ENCODE measurements at places on chromosomes 3 and 15.

DNA sequence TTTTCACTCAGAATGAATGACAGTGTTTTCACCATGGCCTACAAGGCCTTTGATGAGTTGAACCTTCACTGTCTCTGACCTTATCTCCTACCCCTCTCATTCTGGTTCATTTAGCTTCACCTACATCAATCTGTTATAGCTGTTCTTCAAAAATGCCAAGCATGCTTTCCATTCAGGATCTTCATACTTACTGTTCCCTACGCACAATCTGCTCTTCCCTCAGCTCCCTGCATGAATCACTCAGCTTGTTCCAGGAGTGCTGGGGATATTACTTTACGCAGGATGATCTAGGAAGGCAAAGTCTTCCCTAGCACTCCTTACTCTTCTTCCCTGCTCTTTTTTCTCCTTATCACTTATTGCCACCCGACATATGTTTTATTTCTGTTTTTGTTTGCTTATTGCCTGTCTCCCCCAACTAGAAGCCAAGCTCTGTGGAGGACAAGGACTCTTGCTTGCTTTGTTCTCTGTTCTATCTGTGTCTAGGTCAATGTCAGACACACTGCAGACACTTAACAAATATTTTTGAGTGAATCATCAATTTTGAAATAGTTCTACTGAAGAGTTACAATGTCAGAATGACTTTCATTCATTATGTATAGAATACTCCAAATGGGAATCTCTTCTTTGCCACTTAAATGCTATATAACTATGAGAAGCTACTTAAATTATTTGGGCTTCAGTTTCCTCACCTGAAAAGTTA, 238.3 kb upstream of the FEZF2 start:
- no peak for DNase-seq

GRCh38 chr15:37586011-37586583, 348.3 kb upstream of the TMCO5A start:
- DNase-seq, result no peak

GRCh38 chr3:137110392-137110996, 152.7 kb downstream of the IL20RB start:
- no peak for DNase-seq

DNA sequence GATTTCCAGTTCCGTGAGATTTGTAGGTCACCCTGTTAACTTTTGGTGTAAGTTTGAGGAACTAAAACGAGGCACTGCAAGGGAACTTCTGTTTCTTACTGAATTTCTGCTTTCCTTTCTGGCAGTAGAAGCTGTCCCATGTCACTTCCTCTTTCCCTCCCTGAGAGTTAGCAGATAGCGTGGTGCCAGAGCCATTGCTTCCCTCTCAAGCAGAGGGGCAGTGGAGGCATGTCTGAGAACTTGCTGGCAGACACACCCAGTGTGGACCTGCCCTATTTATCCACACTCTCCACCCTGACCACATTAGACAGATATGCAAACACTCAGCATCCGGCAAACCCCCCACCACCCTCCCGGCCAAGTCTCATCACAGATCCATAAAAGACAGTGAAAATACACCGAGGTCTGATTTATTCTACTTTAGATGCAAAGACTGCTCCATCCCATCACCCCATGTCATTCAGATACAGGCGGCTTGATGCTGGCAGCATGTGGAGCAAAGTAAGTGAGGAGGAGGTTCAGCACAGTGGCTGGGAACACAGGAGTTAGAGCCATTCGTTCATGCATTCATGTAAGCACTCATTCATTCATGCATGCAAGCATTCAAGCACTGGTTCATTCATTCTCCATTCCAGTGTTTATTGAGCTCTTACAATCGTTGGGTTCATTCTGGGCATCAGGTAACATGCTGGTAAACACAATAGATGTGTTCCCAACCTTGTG, 324.7 kb downstream of the SHQ1 start:
- DNase-seq, result no peak

DNA sequence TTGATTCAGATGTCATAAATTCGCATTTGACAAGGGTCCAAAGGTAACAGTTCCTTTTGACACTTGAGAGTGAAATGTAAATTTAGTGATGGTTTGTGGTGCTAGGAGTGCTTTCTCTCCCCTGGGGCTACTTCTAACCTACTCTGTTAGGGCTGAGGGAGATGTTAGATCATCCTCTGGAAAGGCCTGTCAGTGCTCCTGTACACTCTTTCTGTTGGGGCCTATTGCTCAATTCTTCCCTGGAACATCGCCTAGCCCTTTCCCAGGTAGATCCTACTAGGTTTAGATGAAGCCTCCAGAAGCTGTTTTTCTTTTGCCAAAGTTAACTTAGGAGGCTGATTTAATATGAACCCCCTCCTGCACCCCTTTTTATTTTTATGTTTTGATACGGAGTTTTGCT, 1.4 kb downstream of the PCCB start:
- no peak for DNase-seq

GRCh38 chr3:27900316-27900715, 178.2 kb upstream of the EOMES start:
- DNase-seq, result no peak

DNA sequence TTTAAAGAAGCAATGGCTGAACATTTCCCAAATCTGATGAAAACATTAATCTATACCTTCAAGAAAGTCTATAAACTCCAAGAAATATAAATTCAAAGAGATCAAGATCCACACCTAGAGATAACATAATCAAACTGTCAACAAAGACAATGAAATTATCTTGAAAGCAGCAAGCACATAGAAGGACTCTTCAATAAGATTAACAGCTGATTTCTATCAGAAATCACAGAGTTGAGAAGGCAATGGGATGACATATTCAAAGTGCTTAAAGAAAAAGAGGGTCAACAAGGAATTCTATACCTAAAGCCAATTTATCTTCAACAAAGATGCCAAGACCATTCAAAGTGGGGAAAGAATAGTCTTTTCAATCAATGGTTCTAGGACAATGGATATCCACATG, 41.1 kb upstream of the LAMP3 start:
- DNase-seq, result no peak

GRCh38 chr15:60660290-60661051, 181.5 kb upstream of the ICE2 start:
- DNase-seq, result no peak

- DNase-seq, result no peak
Measured at GRCh38 chr3:65935724-65936123, 103.0 kb downstream of the MAGI1 start.

DNA sequence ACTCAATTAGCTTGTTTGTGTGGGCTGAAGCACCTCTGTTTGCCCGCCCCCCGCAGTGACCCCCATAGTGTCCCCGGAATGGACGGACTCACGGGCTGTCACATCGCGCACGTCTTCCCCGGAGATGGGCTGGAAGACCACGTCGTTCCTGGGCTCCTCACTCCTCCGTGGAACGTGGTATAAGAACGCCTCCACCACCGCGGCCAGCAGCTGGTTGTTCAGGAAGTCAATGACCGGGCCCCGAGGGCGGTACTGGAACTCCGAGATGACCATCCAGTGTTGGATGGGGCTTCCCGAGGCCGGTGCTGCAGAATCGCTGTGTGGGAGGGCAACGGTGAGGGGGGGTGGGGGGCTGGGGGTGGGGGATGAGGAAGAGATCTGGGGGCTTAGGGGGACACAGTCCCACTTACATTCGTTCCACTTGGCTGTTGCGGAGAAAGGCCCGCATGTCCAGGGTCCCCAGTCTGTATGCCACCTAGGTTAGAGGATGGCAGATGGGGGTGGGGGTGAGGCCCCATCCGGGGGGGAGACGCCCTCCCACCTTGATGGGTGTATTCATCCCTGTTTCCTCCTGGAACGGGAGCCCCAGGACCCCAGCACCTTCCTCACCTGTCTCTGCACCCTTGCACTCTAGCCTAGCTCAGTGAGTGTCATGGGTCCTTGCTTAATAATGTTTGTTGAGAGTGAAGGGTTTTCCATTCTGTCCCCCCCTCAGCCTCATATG, 30.2 kb downstream of the MUC20 start:
- DNase-seq, result no peak

- DNase-seq, result peak; percentile 1
Measured at GRCh38 chr15:38042707-38043445, 108.4 kb downstream of the TMCO5A start.

- DNase-seq, result no peak
Measured at GRCh38 chr15:79023546-79023890, 67.1 kb downstream of the RASGRF1 start.

- no peak for DNase-seq
Measured at GRCh38 chr3:73341272-73341935, 279.9 kb downstream of the EBLN2 start.

DNA sequence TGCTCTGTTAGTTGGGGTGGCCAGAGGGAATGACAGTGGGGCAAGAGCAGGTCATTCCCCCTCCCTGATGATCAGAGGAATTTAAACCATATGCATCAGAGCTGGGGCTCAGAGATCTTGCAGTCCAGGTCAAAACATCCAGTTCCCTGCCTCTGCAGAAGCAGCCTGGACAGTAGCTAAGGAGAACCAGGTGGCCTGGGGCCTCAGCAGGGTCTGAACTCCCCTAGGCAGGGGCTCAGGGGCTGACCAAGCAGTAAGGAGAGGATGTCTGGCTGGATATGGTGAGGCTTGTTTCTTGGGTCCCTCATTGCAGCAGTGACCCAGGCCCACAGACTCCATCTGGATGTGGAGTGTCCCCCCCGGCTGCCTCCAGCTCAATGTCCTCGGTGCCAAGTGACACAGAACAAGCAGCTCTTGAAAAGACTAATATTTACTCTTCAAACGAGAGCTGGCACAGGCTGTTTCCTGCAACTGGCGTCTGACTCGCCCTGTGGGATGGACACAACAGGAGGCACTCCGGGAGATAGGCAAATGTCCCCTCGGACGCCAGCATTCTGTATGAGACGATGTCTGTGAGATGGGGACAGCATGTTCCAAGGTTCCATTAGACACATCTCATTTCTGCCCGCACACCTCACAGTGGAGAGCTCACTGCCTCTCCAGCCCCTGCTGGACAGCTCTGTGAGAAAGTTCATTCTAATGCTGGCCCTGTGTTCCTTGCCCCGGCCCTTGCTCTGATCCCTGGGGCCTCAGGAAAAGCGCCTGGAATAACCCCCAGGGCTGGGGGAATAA, 37.1 kb downstream of the SEC22C start:
- DNase-seq, result no peak

DNA sequence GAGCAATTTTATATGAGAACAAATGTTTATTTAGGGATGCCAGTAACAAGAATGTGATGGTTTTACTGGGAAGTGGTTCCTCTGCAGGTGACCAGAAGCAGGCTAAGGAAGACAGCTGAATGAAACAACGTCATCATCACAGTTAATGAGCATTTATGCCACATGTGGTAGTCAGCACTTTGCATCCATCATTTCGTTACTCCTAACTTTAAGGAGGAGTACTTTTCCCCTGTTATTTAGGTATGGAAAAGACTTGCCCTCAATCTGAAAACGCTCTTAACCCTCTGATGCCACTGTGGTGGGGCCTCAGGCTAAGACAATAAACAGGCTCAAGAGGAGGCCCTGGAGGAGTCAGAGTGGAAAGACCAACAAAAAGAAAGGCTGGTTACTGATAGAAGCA, 31.2 kb downstream of the INTS14 start:
- DNase-seq, result no peak

GRCh38 chr3:2978977-2979732, 131.0 kb downstream of the IL5RA start:
- DNase-seq, result no peak

DNA sequence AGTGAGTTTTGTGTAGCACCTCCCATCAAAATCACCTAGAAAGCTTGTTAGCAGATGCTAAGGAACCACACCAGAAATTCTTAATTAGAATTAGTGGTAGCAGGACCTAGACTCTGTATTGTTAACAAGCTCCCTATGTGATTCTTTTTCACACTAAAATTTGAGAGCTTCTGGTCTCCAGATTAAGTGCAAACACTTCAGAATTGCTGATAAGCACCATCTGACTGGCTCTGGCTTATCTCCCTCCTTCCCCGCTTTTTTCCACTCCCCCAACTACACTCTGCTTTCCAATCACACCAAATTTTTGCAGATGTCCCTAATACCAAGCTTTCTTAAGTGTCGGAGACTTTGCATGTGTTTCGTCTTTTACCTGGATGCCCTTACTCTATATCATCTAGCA, 410.1 kb upstream of the DPH6 start:
- no peak for DNase-seq

- peak; percentile 71 for DNase-seq
Measured at GRCh38 chr3:152834776-152835600, at the start of gene P2RY1. P2RY1 (plus strand) TSS chr3:152835131; CDS start chr3:152835783, 652 bp downstream.

GRCh38 chr3:67291287-67292252, 293.5 kb downstream of the KBTBD8 start:
- DNase-seq, result no peak

- peak; percentile 85 for DNase-seq
Measured at GRCh38 chr3:49276475-49277382, at the start of gene C3orf62. C3orf62 (minus strand) TSS chr3:49277232; CDS start chr3:49276872, 360 bp downstream.

DNA sequence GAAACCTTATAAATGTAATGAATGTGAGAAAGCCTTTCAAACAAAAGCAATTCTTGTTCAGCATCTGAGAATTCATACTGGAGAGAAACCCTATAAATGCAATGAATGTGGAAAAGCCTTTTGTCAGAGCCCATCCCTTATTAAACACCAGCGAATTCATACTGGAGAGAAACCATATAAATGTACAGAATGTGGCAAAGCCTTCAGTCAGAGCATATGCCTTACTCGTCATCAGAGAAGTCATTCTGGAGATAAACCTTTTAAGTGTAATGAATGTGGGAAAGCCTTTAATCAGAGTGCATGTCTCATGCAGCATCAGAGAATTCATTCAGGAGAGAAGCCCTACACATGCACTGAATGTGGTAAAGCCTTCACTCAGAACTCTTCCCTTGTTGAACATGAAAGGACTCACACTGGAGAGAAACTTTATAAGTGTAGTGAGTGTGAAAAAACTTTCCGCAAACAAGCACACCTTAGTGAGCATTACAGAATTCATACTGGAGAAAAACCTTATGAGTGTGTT, 5.3 kb downstream of the ZNF501 start:
- DNase-seq, result no peak

GRCh38 chr3:77655396-77655795, 615.5 kb downstream of the ROBO2 start:
- DNase-seq, result no peak

- no peak for DNase-seq
Measured at GRCh38 chr15:39609166-39609916, 28.5 kb downstream of the THBS1 start.

GRCh38 chr3:18757476-18757875, 332.3 kb upstream of the SATB1 start:
- DNase-seq, result no peak

DNA sequence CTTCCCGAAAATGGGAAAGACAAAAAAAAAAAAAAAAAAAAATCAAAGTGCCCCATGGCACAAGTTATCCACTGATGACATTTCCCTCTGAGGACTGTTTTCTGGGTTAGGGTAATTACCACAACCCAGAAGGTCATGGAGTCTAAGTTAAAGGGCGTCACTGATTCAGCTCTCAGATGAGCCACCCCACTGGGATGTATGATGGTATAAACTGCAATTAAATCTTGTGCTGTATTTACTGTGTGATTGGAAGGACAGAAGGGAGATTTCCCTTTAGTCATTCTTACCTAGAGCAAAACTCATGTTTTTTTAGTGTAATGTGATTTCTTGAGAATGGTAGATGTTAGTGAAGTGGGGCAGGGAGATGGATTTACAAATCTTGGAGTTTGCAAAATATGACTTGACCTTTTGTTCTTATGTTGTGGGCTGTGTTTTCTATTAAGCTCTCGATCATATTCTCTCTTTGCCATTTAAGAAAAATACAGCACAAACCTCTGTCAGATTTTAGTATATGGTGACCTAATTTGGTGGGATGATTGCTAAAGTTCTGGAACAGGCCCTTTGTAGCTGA, 244.2 kb downstream of the PTPRG start:
- no peak for DNase-seq
